Thoracic aorta (tissue), 2 donors: ENCODE measurements at places on chromosomes 2 and 18.

GRCh38 chr2:240578488-240578887 lies 8.0 kb upstream of the CAPN10 start:
- DNase-seq = no peak

- no peak for DNase-seq
These were observed 107.2 kb upstream of the UGP2 start for GRCh38 chr2:63734510-63734909.

- DNase-seq = no peak
These were observed 100.8 kb upstream of the ATP5MC3 start for GRCh38 chr2:175282300-175282699.

GRCh38 chr2:226414335-226414734 lies 385.3 kb downstream of the IRS1 start:
- DNase-seq = no peak

- no peak for DNase-seq
These were observed 86.1 kb downstream of the LONRF2 start for GRCh38 chr2:100236166-100236565.

- DNase-seq = peak; percentile 62
These were observed 122.0 kb downstream of the COPS8 start for GRCh38 chr2:237207646-237208045.

- no peak for DNase-seq
These were observed 12.9 kb upstream of the TFPI start for GRCh38 chr2:187567126-187567525.

DNA sequence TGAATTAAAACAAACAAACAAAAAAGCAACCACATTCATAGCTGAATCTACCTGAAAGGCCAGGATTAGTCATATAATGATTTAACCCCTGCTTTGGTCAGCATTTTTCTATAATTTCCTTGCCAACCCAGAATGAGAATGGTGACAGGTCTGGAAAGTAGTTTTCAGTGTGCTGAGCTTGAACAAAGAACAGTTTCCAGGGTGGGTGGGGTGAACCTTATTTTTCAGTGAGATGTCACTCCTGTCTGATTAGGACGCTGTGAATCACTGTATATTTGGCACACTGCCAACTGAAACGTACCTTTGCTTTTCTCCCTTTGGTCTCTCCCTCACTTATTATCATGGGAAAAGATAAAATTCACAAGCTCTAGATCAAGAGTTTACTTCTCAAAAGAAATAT lies 35.0 kb upstream of the DSC1 start:
- DNase-seq = no peak

GRCh38 chr2:148643421-148643820 lies 1.1 kb upstream of the EPC2 start:
- DNase-seq = no peak

- no peak for DNase-seq
These were observed 230.8 kb downstream of the CELF4 start for GRCh38 chr18:37334631-37335408.

- DNase-seq = no peak
These were observed 16.5 kb upstream of the OR6B3 start for GRCh38 chr2:240069829-240070228.

GRCh38 chr18:49168281-49168985 lies 217.7 kb upstream of the SMAD7 start:
- DNase-seq = no peak

DNA sequence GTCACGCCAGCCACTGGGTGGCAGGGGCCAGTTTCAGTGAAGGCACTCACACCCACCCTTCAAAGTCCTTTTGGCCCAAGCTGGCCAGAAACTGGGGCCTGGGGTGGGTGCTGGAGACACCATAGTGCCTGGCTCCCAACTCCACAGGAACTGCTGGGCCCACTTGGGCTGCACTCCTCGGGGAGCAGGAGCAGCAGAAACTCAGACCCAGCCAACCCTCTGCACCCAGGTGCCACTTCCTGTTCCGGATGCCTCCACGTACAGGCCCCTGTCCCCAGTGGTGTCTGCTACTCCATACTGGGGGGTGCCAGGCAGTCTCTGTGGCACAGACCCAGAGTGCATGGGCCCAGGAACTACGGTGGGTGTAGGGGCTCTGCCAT lies 42.5 kb upstream of the ZNF519 start:
- DNase-seq = no peak

GRCh38 chr2:1986598-1986997 lies 242.3 kb upstream of the PXDN start:
- no peak for DNase-seq

GRCh38 chr2:37877457-37878315 lies 47.4 kb upstream of the RMDN2 start:
- DNase-seq = no peak

- no peak for DNase-seq
These were observed 46.8 kb downstream of the ARHGEF4 start for GRCh38 chr2:130883496-130883895.

- no peak for DNase-seq
These were observed 145.8 kb downstream of the TRIB2 start for GRCh38 chr2:12862541-12862940.

DNA sequence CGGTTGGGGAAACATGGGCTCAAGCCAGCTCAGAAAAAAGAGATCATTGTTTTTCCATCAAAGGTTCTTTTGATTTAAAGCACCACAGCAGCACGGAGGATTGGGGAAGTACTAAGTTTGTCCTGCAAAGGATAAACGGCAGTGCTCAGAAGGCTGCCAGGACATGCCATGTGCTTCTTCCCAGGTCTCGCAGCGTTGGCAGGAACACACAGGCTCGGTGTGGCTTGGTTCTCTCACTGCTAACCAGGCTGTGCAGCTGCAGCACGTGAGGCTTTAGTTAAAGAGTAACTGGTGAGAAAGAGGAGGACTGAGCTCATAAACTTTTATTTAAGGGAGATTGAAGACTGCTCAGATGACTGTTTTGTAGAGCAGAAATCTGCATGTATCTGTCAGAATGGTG lies 264.3 kb downstream of the TSN start:
- DNase-seq = no peak

GRCh38 chr2:128818248-128818647 lies 499.6 kb upstream of the HS6ST1 start:
- DNase-seq = no peak

- DNase-seq = no peak
These were observed 314.0 kb upstream of the ID2 start for GRCh38 chr2:8367833-8368232.

GRCh38 chr2:199202964-199203363 lies 254.8 kb downstream of the SATB2 start:
- no peak for DNase-seq

DNA sequence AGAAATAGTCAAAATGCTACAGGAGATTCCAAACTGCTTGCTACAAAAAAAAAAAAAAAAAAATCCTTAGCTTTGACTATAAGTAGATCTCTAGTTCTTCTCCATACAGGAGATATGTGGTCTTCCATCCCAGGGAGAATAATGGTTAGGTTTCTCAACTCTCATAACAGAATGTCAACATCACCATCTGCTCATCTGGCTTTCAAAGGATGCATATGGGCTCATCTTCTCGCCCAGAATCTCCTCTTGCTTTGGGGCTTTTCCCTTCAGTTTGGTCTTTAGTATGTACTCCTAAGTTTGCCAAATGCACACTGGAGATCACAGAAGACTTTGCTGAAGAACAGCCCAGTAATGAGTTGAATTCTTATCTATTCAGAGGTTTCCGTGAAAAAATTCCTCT lies 240.7 kb downstream of the NRXN1 start:
- DNase-seq = no peak

- no peak for DNase-seq
These were observed 37.3 kb upstream of the ACAA2 start for GRCh38 chr18:49850636-49851035.

GRCh38 chr2:198136142-198136541 lies 331.7 kb downstream of the PLCL1 start:
- no peak for DNase-seq

DNA sequence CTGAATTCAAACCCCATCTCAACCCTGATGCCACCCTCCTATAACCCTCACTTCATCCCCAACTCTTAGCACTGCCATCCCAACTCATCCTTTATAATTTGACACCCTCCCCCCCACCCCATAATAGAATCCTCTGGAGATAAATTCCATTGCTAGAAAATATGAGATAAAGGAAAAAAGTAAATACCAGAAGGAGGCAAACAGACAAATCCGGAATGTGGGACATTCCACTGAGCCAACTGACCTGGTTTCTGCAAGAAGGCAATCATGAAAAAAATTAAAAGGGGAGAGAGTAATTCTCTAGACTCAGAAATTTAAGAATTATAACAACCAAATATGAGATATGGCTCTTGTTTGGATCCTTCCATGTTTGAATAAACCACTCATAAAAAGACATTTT lies 132.4 kb downstream of the CYP26B1 start:
- no peak for DNase-seq

DNA sequence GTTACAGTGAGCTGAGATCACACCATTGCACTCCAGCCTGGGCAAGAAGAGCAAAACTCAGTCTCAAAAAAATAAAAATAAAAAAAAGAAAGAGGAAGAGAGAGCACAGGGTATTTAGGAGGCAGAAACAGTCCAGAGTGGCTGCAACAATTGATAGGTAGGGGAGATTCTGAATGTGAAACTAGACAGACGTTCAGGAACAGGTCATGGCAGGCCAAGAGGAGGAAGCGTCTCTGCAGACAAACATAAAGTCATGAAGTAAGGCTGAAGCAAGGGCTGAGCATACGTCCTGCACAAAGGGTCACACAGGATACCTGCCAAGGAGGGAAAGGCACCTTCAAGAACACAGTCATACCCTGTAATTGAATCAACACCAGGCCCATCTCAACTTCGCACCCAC lies 64.1 kb upstream of the ZNF532 start:
- no peak for DNase-seq

DNA sequence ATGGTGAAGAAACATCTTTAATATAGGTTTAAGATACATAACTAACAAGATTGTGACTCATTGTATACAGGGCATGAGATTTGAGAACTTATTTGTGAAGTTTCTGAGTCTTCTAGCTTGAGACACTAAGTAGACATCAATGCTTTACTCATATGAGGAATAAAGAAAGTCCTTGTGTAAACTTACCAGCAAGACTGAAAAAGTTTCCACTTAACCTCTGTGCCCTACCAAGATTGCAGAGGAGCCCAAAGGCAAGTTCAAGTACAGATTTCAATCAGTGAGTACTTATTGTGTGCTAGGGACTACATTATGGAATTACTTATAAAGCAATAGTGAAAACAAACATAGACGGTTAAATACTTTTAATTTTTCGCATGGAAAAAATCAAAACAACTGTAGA lies 1041.2 kb upstream of the CELF4 start:
- DNase-seq = no peak

DNA sequence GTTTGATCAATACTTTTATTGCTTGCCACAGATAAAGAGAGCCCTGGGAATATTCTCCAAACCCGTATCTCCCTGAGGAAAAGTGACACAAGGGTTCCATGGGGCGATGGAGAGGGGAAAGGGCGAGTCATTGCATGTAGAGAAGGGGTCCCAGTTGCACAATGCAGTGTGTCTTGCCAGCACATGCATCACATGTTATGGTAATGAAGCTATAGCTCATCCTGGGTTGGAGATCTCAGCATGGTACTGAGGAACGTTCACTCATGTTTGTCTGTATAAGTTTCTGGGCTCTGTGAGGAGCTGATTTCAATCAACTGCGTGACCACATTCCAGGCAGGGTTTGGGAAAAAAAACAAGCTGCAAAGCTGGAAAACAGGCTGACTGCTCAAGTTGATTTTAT lies 220.7 kb upstream of the MC4R start:
- no peak for DNase-seq

DNA sequence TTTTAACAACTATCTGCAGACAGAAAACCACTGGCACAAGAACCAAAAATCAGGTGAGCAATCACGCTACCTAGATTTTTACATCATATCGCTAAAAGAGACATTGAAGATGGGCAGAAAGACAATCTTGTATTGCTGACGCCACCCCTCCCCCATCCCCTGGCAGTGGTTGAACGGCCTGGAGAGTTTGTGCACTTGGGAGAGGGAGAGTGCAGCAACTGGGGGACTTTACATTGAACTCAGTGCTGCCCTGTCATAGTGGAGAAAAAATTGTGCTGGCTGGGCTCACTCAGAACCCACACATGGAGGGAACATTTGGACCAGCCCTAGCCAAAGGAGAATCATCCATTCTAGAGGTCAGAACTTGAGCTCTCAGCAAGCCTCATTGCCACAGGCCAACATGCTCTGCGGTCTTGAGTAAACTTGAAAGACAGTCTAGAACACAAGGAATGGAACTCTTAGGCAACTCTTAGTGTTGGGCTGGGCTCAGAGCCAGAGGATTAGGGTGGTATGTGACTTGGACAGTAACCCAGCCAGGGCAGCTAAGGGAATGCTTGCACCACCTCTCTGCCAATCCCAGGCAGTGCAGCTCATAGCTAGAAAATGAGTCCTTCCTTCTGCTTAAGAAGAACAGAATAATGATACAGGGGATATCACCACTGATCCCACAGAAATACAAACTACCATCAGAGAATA lies 220.0 kb upstream of the CYP26B1 start:
- DNase-seq = peak; percentile 19

- no peak for DNase-seq
These were observed 107.7 kb downstream of the MREG start for GRCh38 chr2:215905691-215906090.

DNA sequence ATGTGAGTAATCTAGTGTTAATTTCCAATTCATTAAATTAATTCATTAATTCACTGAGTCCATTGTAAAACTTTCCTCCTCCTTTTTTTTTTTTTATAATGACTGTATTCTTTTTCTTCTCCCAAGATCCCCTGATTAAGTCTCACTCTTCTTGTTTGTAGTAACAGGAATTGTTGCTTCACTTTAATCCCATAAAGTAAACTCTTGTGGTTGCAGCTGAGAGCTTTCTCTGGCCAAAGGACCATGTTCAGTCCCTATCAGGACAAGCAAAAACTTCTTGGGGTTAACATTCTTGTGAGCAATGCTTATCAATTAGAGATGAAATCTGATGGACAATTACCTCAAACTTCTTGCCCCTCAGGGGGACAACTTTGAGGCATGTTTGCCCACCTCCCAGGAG lies 400.2 kb upstream of the SPHKAP start:
- DNase-seq = no peak

GRCh38 chr18:51279367-51279984 lies 82.0 kb upstream of the MEX3C start:
- DNase-seq = no peak

GRCh38 chr2:207308519-207309224 lies 142.9 kb upstream of the KLF7 start:
- DNase-seq = no peak

DNA sequence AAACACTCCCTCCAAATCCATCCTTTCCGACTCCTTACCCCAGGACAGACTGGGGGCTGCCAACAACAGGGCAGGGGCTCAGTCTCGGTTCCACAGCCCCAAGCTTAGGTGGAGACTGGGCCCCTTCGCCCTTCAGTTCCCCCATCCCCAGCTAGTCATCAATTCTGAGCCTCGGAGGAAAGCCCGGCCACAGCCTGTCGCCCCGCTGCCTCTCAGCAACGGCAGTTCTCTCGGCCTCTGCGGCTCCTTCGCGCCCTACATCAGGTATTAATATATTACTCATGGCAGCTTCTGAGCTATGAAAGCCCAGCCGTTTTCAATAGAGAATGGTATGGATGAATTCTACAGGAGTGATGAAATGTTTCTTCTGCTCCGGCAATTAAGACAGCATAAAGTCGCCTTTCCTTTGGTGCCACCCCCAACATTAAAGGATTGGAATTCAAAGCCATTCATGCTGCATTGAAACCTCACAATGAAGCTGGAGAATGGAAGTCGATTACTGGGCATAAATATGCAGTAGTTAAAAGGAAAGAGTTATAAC lies 2.8 kb downstream of the HDAC4 start:
- DNase-seq = no peak

GRCh38 chr18:55003695-55004094 lies 44.4 kb upstream of the CCDC68 start:
- DNase-seq = no peak

- no peak for DNase-seq
These were observed 18.4 kb upstream of the CLASP1 start for GRCh38 chr2:121667618-121668017.

- DNase-seq = no peak
These were observed 230.7 kb downstream of the HAUS1 start for GRCh38 chr18:46334868-46335281.
